ENCODE measurements at places on chromosomes 5 and 9.
A peak's percentile ranks its signal among the peaks of the same experiment; 100 is the strongest.

DNA sequence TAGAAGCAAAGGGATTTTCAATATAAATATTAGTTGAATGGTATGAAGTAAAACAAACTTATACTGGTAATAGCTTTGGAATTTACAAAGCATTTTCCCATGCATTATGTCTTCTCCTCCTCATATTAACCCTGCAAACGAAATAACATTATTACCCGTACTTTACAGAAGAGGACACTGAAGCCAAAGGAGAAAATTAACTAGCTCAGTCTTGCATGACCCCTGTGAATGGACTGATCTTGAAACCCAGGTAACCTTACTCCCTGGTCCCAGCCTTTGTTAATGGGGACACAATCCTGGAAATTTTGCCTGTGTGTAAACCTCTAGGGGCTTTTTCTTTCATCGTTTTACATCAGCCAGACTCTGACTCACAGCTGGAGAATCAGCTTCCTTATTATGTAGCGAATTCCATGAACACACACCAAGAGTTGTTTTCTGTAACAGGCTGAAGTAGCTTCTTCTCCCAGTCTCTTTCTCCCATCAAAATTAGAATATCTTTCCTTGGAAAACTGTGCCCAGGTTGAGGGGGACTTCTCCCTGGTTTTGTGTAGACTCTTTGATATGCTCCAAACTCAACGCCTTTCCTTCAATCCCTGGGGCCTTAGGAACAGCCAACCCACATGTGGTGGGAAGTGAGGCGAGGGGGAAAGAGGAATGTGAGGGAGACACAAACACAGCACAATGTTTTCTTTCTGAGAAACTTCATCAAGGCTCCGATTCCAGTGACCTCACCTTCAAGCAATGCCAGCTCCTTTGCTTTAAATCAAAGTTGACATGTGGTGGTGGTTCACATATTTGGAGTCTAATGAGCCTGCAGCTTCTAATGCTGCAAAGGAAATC is 480.9 kb upstream of the PAPPA start:
- DNase-seq, result no peak

DNA sequence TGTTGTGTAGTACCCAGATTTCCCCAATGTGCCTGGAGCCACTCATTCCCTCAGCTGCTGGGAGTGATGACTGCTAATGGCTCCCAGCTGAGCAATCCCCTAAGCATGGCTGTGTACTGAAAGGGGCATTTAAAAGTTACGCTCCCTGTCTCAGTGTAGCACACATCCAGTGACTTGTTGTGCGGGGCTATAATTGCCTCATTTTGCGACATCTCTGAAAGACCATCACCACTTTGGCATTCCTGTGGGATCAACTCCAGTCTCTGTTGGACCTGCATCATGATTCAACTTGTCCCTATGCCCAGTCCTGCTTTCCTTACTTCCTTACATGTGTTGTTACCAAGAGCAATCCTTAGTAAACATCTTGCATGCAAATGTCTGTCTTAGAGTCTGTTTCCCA is 201.2 kb upstream of the MPDZ start:
- no peak for DNase-seq

DNA sequence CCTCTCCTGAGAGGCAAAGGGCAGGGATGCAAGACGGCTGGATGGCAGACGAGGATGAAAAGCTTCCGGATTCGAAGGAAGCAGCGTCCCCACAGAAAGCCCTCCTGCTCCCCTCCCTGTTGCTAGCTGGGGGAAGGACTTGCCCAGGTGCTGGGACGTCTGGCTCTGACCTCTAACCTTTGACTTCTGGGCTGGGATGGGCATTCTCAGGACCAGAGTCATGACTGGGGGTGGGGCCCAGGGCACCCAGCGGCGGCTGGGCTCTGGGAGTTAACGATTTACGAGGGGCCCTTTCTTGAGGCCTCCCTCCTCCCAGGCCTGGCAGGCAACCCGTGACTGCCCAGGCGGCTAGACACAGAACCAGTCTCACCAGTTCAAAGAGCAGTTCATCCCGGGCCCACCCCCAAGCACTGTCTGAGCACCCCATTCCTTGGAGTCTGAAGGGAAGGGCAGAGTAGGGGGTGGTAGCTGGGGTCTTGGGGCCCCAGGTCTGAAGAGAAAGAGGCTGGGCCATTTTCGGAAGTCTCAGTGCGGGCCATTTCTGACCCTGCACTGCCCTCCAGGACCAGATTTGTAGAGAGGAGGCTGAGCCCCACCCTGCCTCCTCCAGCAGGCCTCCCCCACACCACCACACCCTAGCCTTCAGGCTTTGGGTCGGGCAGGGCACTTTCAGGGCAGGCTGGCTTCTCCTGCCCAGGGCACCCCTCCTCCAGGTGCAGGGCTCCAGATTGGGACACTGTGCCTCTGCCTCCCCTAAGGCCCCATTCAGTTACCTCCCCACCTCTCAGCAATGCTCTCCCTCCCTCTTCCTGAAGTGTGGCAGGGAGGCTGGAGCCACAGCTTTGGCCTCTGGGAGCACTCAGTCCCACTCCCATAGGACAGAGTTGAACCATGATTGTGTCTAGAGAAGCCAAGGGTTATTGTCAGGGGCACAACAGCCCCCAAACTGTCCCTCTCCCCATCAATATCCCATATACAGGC is 5.0 kb upstream of the CXXC5 start:
- DNase-seq, result no peak

DNA sequence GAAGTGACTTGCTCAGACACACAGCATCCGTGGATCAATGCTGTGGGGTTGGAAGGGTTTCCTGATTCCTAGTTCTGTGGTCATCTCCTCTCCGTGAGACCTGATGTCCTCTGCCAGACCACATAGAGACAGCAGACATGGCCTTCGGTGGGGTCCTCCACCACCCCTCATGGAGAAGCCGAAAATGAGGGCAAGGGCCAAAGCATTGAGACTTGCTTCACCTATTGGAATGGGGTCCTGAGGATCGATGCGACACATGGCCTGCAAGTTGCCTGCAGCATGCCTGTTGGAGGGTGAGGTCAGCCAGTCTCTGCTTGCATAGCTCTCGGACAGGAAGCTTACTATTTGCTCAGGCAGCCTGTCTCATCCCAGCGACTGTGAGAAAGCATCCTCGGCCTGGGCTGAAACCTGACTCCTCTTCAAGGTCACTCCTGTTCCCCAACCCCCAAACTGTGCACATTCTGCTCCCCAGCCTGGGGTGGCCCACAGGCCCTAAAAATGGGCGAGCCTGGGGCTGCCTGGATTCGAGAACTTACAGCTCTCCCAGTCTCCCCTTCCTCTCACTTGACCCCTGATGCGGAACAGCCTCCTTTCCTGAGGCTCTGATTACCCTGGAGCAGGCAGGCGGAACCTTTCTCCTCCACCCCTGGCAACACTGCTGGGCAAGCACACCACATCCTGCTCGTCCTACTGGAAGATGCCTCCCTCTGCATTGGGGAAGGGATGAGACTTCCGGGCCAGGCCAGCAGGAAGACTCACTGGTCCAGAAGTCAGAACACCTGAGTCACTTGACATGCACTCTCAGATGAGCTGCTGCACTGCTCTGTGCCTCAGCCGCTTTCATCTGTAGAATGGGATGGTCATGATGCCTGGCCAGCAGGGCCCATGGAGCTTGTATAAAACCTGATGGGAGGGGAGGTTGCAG is 186.9 kb downstream of the RGS3 start:
- no peak for DNase-seq

DNA sequence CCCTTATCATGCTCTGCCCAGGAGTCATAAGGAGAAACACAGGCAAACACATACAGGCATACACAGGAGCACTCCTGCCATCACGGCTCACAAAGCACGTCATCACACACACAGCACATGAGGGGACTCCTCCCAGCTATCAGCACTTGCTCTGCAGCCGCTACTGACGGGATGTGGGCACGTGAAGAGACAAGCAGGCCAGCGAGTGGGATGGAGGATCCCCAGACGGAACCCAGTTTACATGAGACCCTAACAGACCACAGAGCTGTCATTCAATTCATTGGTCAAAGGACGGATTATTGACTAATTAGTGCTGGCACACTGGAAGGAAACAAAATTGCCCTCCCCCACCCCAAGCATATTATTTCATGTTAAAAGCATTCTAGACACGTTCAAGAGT is 53.6 kb downstream of the SEMA4D start:
- DNase-seq, result peak; percentile 76

DNA sequence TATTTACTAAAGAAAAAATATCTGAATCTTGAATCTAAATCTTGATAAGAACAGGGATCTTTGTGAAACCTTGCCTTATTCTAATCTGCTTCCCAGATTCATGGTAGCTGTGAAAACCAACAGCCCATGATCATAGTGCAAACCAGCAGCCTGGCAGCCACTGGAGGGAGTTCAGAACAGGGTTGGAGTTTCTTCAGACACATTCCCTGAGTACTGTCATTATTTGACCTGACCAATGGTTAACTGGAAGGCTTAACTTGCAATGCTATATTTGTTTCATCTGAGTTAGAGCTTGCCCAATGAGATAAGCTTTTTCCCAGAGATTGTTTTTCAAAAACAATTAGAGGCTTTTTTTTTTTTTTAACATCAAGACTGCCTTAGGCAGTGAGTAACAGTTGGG is 47.8 kb downstream of the LOX start:
- no peak for DNase-seq

GRCh38 chr5:52452098-52452497 is 335.6 kb upstream of the ITGA1 start:
- DNase-seq, result no peak

DNA sequence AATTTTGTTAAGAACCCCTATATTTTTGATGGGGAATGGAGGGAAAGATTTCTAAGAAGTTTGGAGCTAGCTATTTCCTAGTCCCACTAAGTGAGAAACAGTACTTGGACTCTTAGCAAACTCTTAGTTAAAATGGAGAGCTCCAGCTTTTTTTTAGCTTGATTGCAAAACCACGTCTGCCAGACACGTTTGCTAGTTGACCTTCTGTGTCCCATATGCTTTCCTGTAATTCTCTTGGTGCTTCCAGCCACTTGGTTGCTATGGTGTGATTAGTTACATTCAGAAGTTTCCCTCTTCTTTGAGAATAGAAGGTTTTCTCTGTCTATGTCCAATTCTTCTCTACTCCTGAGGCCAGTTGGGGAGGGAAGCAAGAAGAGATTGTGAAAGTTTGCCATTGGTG is 417.0 kb upstream of the TLE4 start:
- DNase-seq, result no peak

DNA sequence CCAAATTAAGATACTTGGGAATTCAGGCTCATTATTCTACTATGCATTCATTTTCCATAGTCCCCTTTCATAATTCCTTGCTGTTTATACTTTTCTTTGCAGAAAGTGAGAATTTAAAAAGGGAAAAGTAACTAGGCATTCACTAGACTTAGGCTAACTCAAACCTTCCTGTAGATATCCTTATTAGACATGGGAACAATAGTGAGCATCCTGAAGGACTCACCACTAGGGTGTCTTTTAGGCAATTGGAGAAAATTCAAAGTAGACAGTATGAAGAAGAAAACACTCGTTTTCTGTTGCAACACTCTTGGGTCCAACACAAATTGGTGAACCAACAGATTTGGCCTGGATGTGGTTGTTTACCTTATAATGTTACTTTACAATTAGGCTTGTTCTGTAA is 213.2 kb upstream of the GRIN3A start:
- DNase-seq, result no peak
